ENCODE measurements at places on chromosomes 1 and 21.

DNA sequence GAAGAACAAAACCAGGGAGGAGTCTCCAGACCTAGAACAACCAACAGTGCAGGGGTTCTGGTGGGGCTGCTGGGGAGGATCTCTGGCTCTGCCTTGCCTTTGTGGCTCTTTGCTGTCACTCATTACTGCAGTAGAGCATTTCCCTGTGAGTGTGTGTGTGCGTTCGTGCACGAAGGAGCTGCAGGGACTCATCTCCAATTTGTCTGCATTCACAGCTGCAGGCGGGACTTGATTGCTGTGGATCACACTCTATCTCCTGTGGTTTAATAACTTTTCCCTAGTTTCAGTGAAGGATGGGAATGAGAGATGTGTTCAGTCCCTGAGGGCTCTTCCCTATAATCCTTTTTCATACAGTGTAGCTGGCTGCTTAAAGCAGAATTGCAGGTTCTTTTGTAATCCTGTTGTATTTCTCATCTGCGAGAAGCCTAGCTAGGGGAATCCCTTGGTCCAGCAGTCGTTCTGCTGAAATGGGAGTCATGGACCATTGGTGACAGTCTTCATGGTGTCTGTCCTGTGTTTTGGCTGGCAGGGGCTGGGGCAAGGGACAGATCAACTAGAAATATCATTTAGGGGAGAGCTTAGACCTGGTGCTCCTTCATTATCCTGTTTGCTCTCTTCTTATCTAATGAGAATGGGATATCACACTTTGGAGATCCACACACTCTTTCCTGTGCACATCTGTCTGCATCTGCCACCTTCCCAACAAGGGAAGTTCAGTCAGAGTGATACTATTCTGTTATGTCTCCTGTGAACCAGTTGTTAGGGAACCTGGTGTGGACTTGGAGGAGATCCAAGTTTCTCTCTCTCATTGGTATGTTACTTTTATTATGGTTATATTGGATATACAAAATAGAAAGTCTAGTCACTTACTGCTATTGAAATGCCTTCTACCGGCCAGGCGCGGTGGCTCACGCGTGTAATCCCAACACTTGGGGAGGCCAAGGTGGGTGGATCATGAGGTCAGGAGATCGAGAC is 3.0 kb downstream of the PCP4L1 start:
- H3K36me3 ChIP-seq: no peaks in the 10 kb centered on the region
- peaks cover 15% of the 10 kb centered on the region for H3K4me1 ChIP-seq
- H3K4me3 ChIP-seq: peak overlapping the region; percentile 77
- H3K27me3 ChIP-seq: no peaks in the 10 kb centered on the region

DNA sequence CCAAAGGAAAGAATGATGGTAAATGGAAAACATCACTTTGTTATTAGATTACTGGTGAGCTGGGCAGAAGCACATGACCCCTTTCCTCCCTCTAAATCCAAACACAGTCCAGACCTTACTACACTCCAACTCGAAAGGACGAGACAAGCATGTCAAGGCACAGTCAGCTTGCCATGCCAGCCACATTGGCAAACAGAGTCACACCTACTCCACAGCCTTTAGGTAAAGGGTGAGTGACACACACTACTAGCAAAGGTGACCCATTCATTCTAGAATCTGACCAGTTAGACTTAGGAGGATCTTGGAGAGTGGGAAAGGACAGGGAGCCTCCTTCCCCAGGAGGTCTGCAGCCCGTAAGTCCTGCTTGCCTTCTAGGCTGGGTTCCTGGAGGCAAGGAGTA is 3.0 kb downstream of the SLC44A3 start:
- DNase-seq: no peak
- no peak overlapping the region for H3K4me3 ChIP-seq
- H3K4me1 ChIP-seq: peaks cover 5% of the 10 kb centered on the region
- H3K36me3 ChIP-seq: peaks cover 22% of the 10 kb centered on the region

DNA sequence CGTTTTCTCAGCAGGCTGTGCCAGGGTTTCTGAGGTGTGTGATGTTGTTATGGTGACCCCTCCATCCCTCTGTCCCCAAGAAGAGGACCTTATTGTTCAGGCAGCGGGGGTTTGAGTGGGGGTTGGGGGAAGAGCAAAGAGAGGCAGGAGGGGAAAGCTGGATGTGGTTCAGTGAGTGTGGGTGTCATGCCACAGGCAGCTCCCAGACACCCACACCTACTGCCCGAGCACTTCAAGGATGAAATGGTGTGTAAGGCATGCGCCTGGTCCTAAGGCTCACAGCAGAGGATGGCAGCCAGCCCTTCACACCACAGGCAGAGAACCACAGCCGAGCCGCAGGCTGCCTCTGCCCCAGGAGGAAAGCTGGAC is 49.9 kb upstream of the STUM start:
- no peak overlapping the region for H3K4me3 ChIP-seq
- no peaks in the 10 kb centered on the region for H3K27me3 ChIP-seq
- no peak for DNase-seq
- no peaks in the 10 kb centered on the region for H3K4me1 ChIP-seq
- no peaks in the 10 kb centered on the region for H3K36me3 ChIP-seq
- H3K27ac ChIP-seq: no peak overlapping the region

DNA sequence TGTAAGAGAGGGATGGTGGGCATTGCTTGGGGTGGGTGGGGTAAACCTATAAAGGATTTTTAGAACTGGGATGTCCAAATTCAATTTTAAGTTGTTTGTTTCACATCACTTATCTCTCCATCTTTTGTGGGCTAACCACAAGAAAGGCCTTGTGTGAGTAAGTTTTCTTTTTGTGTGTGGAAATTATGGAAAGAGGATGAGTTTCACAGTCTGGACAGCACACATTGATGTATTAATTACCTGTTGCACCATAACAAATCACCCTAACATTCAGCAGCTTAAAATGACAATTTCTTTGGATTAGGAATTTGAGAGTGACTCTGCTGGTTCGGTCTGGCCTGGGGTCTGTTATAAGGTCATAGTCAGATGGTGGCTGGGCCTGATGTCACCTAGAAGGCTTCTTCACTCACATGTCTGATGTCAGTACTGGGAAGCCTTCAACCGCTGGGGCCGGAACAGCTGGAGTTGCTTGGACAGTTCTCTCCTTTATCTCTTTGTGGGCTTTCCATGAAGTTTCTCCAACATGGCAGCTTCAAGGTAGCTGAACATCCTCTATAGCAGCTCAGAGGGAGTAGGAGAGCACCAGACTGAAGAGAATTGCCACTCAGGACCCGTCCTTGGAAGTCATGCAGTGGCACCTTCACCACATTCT is 2.0 kb upstream of the COL9A2 start:
- no peak overlapping the region for H3K27ac ChIP-seq
- no peak overlapping the region for H3K4me3 ChIP-seq

- no peak overlapping the region for H3K27ac ChIP-seq
- DNase-seq: no peak
- H3K4me3 ChIP-seq: no peak overlapping the region
- no peaks in the 10 kb centered on the region for H3K36me3 ChIP-seq
- no peaks in the 10 kb centered on the region for H3K27me3 ChIP-seq
These were observed 30.7 kb upstream of the STMN1 start for GRCh38 chr1:25936947-25937346.

GRCh38 chr1:150259758-150260669 is 2.4 kb downstream of the CA14 start:
- no peak for DNase-seq
- peak overlapping the region; percentile 25 for H3K4me3 ChIP-seq
- H3K27ac ChIP-seq: peak overlapping the region; percentile 43
- H3K36me3 ChIP-seq: no peaks in the 10 kb centered on the region

DNA sequence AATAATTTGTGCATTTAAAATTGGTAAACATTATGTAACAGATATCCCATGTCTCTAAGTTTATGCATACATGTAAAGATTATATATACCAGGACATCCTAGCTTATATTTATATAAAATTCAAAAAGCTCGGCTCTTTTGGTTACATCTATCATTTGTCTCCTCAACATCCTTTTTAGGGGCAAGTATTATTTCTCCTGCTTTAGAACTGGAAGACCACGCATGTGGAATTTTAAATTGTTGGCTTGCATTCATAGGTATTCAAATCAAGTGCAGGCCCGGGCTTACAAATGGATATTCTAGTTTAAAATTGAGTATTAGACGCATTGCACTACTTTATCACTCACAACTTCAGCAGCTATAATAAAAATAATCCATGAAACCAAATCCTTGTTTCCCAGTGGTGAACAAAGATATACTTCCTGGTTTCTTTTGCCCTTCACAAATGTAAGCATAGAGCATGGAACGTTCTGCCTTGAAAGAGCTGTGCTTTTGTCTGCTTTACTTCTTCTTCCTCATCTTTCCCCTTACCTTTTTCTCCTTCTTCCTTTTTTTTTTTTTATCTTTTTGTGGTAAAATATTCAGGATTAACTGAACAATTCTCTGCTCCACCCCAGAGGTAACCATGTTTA is 57.1 kb downstream of the DDAH1 start:
- peak overlapping the region; percentile 47 for H3K27ac ChIP-seq
- no peak overlapping the region for H3K4me3 ChIP-seq
- DNase-seq: no peak
- H3K4me1 ChIP-seq: no peaks in the 10 kb centered on the region

DNA sequence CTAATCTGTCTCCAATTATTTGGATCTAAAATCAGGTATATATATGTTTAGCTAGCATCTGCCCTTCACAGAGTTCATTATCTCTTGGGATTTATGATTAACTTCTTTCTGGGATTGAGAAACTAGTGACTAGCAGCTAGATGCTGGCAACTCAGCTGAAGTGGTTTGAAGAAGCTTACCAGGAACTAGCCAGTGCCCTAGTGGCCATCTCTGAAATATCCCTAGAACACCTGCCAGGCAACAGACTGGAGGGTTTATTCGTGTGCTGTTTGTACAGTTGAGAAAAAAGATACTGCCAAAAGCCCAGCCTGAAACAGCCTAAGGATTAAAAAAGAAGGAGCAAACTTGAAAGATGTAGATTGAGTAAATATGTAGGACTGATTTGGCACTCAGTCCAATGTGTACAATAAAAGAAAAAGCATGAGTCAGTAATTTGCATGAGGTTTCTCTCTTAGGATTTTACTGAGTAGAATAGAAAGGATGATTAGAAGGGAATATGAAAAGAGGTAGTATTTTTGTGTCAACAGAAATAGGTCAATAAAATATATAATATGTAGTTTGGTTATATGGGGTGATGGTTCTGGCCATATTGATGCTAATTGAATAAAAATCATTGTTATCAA is 1144.6 kb upstream of the ADGRL2 start:
- no peaks in the 10 kb centered on the region for H3K4me1 ChIP-seq
- no peaks in the 10 kb centered on the region for H3K27me3 ChIP-seq
- no peak overlapping the region for H3K27ac ChIP-seq
- no peak for DNase-seq

- peak overlapping the region; percentile 38 for H3K27ac ChIP-seq
- peaks cover 65% of the 10 kb centered on the region for H3K36me3 ChIP-seq
- DNase-seq: no peak
- H3K4me3 ChIP-seq: no peak overlapping the region
- peaks cover 100% of the 10 kb centered on the region for H3K4me1 ChIP-seq
These were observed 99.0 kb downstream of the SLC45A1 start for GRCh38 chr1:8416881-8417280.

- no peaks in the 10 kb centered on the region for H3K27me3 ChIP-seq
- no peak overlapping the region for H3K4me3 ChIP-seq
- H3K36me3 ChIP-seq: peaks cover 21% of the 10 kb centered on the region
These were observed 53.3 kb downstream of the MRPS6 start for GRCh38 chr21:34126691-34127090.

- no peak overlapping the region for H3K4me3 ChIP-seq
- peaks cover 27% of the 10 kb centered on the region for H3K4me1 ChIP-seq
- H3K27me3 ChIP-seq: peaks cover 8% of the 10 kb centered on the region
- H3K36me3 ChIP-seq: no peaks in the 10 kb centered on the region
These were observed 20.2 kb upstream of the FAM131C start for GRCh38 chr1:16093611-16094010.

DNA sequence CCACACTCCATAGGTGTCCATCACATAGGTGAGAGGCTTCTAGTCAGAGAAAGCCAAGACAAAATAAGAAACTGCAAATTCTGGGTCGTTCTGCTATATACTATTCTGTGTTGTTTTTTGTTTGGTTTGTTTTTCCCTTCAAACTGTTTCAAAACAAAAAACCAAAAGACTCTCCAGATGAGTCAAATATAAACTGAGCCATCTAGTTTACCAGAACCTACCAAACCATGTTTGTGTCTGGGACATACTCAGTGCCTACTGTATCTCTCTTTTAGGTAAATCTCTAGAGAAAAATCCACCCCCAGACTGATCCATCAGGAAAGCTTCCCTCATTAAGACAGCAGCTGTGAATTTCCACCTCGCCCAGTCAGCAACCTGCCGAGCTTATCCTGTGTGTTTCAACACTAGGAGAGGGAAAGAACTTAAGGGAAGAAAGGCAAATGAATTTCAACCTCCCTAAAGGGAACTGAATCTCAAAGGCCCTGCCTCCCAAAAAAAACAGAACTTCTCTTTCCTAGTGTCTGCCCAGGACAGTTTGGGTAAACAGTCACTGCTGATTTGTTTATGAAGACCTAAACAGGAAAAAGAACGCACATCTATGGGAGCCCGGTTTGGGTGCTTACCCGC is 17.2 kb downstream of the PPT1 start:
- H3K36me3 ChIP-seq: peaks cover 79% of the 10 kb centered on the region
- H3K27me3 ChIP-seq: no peaks in the 10 kb centered on the region
- H3K4me1 ChIP-seq: peaks cover 9% of the 10 kb centered on the region
- H3K4me3 ChIP-seq: no peak overlapping the region
- no peak overlapping the region for H3K27ac ChIP-seq

DNA sequence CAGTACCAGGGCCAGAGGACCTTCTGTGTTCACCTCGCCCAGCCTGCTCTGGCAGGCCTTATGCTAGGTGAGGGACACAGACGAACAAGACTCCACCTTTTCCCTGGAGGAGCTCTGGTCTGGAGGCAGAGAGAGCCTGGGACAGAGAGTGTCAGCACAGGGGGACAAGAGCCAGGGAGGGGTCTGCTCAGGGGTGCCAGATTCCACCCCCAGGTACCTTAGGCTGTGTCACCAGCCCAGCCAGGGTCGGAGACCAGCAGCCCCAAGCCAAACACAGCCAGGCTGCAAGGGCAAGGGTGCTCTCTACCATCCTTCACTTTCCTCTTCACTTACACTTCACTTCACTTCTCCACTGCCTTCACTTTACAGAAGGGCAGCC is 4.3 kb upstream of the LRP8 start:
- H3K27ac ChIP-seq: no peak overlapping the region
- no peaks in the 10 kb centered on the region for H3K27me3 ChIP-seq
- H3K36me3 ChIP-seq: no peaks in the 10 kb centered on the region
- no peak overlapping the region for H3K4me3 ChIP-seq
- no peak for DNase-seq

DNA sequence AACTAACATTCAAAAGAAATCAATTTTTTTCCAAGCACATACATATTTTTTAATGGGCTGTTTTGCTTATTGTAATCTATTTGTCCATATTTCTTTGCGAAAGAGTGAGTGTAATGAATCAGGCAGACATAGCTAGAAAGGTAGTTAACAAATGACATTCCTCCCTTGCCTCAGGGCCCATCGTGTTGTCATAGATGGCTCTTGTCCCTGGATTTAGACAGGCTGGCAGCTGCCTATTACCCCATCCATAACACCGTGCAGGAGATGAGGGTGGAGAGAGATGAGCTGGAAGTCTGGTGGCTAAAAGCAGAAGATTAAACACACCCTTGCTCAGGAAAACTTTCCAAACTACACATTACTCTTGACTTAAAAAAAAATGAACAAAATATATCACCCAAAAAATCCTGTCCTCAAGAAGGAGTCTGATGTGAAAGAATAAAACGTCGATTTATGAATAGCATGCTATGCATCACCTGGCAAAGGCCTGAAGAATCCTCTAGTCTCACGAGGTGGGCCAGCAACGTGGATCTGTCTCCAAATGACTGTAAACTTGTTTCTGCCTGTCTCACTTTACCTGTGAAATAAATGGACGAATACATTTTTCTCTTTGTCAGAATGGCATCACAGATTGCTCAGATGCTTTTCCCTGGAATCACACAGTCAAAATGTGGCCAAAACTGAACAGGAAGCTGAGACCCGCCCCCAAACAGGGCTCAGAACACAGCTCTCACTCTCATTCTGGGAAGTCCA is 55.7 kb downstream of the C21orf91 start:
- no peaks in the 10 kb centered on the region for H3K36me3 ChIP-seq
- H3K27me3 ChIP-seq: no peaks in the 10 kb centered on the region
- H3K27ac ChIP-seq: no peak overlapping the region
- H3K4me1 ChIP-seq: no peaks in the 10 kb centered on the region
- no peak for DNase-seq

Data from esophagus squamous epithelium (tissue), 5 donors.